ENCODE measurements at places on chromosomes 2 and 18.
A peak's percentile ranks its signal among the peaks of the same experiment; 100 is the strongest.

DNA sequence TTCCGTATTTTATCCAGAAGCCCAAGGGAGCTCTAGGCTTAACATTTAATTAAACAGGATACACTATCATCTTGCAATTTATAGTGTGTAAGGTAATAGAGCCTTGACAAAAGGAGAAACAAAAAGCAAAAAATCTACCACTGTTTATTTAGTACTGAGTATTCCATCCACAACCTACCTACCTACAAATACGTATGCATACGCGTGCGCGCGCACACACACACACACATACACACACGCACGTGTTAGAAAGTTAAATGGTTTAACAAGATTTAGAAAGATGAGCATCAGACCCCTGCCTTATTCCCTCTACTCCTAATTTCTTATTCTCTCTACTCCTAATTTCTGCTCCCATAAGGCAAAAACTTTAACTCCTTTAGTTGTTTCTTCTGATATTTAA lies 14.6 kb upstream of the ACTR2 start:
- DNase-seq = no peak

DNA sequence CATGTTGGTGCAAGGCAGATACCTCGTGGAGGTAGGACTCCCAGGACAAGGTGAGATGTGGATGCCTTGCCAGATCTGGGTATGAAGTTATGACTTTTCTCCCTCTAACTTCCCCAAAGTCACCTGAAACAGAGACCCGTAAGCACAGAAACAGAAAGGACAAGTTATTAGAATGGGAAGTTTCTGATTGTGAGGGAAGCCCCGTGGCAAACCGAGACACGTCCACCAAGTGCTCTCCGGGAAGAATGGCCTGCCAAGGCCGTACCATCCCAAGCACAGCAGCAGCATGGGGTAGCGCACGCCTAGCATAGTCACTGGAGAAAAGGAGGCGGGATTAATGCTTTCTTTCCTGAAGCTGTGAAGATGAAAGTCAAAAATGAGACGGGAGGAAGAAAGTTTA lies 110.6 kb downstream of the ZNF532 start:
- DNase-seq = no peak

- DNase-seq = no peak
Measured at GRCh38 chr18:52747869-52748268, 407.9 kb downstream of the DCC start.

- no peak for DNase-seq
Measured at GRCh38 chr2:215567504-215567903, 131.6 kb upstream of the FN1 start.

GRCh38 chr2:118090387-118091139 lies 2.3 kb downstream of the INSIG2 start:
- DNase-seq = no peak

DNA sequence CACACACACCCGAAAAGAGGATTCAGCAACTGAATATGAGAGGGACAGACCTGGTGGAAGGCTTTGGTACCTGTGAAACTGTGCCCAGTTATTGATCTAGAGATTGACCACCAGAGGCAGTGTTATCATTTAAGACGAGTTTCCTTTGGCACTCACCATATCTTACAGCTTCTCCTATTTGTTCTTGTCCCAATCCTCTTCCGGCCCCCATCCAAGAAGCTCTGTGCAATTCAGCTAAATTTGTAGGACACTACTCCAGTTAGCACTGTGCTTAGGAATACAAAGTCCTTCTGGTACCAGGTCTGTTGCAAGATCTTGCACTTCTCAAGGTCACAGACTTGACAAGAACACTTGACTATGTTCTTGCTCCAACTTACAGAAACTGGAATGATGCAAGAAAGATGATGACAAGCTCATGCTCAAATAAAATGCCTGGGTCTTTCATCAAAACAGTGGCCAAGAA lies 177.7 kb downstream of the TMEM247 start:
- peak; percentile 33 for DNase-seq

- no peak for DNase-seq
Measured at GRCh38 chr2:149733936-149734685, 146.5 kb upstream of the MMADHC start.

DNA sequence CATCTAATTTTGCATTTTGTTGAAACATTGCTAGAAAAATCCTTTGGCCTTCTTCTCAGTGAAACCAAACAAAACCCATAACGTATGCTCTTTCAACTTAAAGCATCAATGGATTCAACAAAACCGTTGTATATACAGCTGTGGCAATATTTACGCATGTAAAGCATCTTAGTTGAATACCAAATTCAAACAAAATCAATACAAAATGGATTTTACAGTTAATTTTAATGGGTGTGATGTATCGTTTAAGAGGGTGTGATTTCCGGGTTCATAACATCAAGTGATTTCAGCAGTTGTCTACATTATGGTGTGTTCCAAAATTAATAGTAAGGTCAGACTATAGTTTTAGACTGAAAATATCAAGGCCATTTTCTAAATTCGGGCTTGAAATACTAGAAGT lies 198.2 kb downstream of the TGIF1 start:
- no peak for DNase-seq

GRCh38 chr2:214730800-214731407 lies 78.6 kb downstream of the BARD1 start:
- no peak for DNase-seq

GRCh38 chr2:231297108-231297908 lies 98.2 kb upstream of the B3GNT7 start:
- peak; percentile 33 for DNase-seq

DNA sequence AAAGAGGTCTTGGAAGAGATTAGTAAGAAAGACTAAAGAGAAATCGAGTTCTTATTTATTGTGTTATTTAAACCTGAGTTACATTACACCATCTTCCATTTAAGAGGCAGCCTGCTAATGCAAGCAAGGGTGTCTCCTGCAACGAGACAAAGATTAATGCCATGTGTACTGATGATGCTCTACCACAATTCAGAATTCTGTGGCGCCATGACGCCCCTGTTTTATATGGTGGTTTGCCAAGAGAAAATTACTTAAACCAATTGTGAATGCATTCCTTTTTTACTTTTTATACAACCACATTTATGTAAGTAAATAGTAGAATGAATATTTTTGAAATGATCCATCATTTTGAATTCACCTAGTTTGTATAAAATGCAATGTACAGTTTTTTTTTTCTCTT lies 356.1 kb upstream of the ZEB2 start:
- DNase-seq = no peak

DNA sequence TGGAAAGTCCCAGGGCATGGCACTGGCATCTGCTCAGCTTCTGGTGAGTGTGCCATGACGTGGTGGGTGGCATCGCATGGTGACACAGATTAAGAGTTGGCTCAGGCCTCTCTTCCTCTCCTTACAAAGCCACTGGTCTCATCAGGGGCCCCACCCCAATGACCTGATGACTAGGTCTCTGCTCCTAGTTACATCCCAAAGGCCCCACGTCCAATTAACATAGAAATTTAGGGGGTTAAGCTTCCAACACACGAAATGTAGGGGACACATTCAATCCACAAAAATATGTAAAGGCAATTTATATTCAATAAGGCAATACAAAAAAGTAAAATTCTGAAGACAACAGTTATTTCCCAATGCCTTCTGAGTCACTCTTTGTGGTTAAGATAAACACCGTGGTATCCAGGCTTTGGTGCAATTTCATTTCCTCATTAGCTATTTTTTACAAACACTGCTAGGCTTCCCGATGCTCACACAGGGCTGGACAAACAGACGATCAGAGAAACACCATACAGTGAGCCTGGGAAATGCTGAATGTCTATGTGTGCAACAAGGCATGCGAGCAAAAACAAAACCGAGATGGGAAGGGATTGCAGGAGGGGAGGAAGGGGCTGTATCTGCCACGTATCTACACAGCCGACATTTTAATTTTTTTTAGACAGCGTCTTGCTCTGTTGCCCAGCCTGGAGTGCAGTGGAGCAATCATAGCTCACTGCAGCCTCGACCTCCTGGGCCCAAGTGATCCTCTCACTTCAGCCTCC lies 67.2 kb downstream of the MBP start:
- DNase-seq = no peak

- DNase-seq = no peak
Measured at GRCh38 chr2:224145751-224146355, 106.8 kb upstream of the SERPINE2 start.

- DNase-seq = no peak
Measured at GRCh38 chr18:56639104-56639381, 651 bp upstream of the TXNL1 start.
